A549 treated with AZD2906 at 1 μM for 4 hours (cell line): ENCODE measurements at places on chromosomes 5 and 9. TPM values are rescaled to one million over a fixed set of nuclear protein-coding genes. Genes with fewer than 3 reads are reported as not detected.

BAAT gene
- total RNA-seq = 0.31 to 0.49 TPM (median 0.46 TPM) in 5 replicates

PCDHB5 gene
- 1.3 to 1.7 TPM (median 1.4 TPM) in 5 replicates for total RNA-seq

NTRK2 gene
- total RNA-seq = 0.01 to 0.03 TPM (median 0.02 TPM) in 5 replicates

PTCD2 gene
- total RNA-seq = 9.8 to 10.8 TPM (median 10.3 TPM) in 5 replicates

PCDHA10 gene
- total RNA-seq = 0.01 to 0.02 TPM (median 0.01 TPM) in 3 of 5 replicates, not detected in the others

HRCT1 gene
- 0.22 to 0.51 TPM (median 0.34 TPM) in 5 replicates for total RNA-seq

CSF2 gene
- total RNA-seq = 0.16 to 0.30 TPM (median 0.23 TPM) in 3 of 5 replicates, not detected in the others

INSL6 gene
- total RNA-seq = not detected in 5 replicates

HAVCR2 gene
- 0.17 to 0.62 TPM (median 0.24 TPM) in 5 replicates for total RNA-seq

KIF12 gene
- total RNA-seq = 1.3 to 1.9 TPM (median 1.5 TPM) in 5 replicates

FBP2 gene
- total RNA-seq = not detected in 5 replicates

C9 gene
- total RNA-seq = not detected in 5 replicates

RANBP3L gene
- not detected in 5 replicates for total RNA-seq

EMB gene
- 4.6 to 6.5 TPM (median 5.6 TPM) in 5 replicates for total RNA-seq

TMEM232 gene
- 0.10 to 0.34 TPM (median 0.27 TPM) in 4 of 5 replicates, not detected in the other for total RNA-seq

CDH18 gene
- total RNA-seq = not detected in 5 replicates
